NCI-H1930 (cell line): ENCODE measurements at places on chromosomes 4 and X.

GRCh38 chr4:139743027-139743426 lies 77.4 kb downstream of the MGST2 start:
- no peak for DNase-seq

DNA sequence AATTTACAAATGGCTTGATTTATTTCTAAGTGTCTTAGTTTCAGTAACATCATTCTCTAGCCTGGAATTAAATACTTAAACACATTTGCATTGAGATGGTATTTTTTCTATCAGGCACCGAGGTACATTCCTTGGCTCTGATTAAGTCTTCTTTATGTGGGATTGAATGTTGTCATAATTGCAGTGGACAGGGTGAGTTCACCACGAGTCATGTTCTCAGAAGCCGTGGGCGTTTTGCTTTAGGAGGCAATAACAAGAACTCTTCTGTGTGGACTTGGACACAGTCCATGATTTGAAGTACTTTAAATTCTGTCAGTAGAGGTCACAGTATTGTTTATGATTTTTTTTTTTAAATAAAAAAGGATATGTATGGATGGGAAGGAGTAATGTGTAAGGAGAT lies 57.1 kb upstream of the EFHC2 start:
- no peak for DNase-seq

DNA sequence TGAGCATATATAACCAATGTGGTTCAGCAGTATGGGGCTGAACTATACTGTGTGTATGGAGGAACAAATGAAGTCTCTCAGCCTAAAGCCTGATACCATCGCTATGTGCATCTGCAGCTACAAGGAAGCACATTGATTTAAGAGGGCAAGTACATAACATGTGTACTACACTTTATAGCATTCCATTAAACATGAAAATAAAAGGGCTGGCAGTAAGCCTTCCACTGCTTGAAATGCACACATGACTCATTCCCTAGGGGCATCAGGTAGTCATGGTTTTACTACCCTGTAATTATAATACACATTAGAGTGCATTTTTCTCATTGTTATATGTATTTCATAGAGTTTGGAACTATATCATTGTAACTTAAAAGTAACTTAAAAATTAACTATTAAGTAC lies 51.2 kb downstream of the SMARCA1 start:
- no peak for DNase-seq

- DNase-seq: no peak
Observed at GRCh38 chrX:19792412-19792811, 95.0 kb downstream of the SH3KBP1 start.

GRCh38 chr4:77163641-77164040 lies 6.6 kb downstream of the CCNG2 start:
- no peak for DNase-seq

- DNase-seq: no peak
Observed at GRCh38 chr4:37623125-37623524, 63.1 kb downstream of the RELL1 start.

DNA sequence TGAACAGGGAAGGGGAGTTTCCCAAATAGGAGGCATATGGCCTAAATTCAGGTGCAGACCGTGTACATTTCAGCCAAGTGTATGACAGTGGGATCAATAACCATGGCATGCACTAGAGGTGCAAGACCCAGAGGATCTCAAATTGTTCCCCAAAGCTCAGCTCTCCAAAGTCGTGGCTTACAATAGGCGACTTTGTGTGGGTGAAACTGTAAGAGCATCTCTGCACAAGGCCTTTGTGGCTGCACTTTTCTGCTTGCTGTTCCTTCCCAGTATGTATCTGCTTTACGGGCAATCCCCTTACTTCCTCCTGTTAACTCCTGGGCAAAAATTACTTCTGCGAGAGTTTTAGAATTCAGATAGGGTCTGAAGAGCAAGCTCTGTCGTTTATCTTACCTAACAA lies 518.3 kb upstream of the ZFP42 start:
- DNase-seq: no peak

DNA sequence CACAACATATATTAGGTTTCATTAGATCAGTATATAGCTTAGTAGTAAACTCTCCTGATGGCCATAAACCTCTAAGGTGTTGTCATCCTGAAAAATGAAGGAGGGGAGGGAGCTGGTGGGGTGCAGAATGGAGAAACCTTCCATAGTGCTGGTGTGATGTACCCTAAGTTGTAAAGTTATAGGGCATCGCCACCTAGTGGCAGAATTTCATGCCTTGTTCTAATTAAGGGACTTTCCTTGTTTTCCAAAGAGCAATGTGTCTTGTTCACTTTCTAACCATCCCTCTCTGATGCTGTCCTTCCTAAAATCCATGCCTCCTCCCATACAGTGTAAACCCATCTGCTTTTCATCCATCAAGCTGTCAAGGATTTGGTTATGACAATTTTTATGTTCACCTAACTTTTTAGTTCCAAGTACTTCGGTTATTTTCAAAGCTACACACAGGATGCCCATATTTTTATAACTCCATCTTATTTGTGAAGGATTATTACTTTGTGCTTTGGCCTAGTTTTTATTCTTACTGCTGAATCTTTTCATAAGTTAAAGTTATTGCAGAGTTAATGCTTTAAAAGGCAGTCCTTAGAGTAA lies 4.5 kb downstream of the NBDY start:
- no peak for DNase-seq

DNA sequence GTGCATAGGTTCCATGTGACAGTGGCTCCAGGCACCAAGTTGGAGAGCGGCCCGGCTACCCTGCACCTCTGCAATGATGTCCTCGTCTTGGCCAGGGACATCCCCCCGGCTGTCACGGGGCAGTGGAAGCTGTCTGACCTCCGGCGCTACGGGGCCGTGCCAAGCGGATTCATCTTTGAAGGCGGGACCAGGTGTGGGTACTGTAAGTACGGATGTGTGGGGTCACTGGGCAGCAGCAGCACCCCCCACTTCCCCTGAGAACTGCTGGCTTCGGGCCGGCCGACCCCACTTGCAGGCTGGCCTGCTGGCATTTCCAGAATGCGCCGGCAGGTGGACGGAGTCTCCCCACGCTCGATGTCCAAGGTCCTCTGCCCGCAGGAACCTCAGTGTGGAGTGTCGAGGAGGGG lies 13.2 kb downstream of the DOK7 start:
- no peak for DNase-seq

DNA sequence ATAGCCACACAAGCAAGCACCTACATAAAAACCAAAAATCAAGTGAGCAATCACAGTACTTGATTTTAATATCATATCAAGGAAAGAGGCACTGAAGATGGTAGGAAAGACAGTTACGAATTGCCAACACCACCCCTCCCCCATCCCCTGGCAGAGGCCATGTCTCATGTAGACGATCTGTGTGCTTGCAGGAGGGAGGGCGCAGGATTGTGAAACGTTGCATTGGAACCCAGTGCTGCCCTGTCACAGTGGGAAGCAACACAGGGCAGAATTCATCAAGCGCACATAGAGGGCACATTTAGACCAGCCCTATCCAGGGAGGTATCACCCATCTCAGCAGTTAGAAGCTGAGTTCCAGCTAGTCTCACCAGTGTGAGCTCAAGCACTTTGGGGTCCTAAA lies 359.8 kb downstream of the DMD start:
- DNase-seq: no peak

- DNase-seq: no peak
Observed at GRCh38 chrX:87063642-87064041, 454.0 kb upstream of the KLHL4 start.

DNA sequence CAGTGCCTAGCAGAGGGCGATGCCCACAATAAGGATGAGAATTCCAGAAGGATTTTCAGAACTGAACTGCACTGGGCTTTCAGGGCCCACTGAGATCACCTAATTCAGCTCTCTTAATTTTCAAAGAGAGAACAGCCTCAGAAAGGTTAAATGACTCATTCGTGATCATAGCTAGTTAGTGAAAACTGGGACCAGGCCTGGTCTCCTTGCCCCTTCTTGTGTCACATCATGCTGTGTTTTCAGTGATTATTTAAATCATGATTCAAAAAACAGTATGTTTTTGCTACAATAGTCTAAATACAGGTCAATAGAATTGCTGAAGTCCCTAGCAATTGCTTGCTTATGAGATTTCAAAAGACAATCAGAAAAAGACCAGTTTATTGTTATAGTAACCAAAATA lies 136.4 kb upstream of the PLAC1 start:
- no peak for DNase-seq

DNA sequence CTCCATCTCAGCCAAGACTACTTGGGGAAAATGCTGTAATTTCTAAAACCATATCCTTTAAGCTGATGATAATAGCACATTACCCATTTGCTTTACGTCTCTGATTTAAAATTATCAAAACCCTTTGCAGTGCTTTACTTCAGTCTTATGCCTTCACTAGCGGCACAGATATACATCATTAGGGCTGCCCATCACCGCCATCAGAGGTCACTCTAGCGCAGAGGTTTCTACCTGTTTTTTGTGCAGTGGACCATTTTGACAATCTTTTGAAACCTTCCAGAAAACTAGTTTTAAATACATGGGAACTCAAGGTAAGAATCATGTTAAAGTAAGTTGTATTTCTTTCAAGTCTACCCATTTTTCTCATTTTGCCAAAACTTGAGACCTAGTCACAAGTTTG lies 592.5 kb downstream of the PPARGC1A start:
- no peak for DNase-seq

GRCh38 chr4:158322109-158322508 lies 111.8 kb downstream of the TMEM144 start:
- DNase-seq: peak; percentile 54

DNA sequence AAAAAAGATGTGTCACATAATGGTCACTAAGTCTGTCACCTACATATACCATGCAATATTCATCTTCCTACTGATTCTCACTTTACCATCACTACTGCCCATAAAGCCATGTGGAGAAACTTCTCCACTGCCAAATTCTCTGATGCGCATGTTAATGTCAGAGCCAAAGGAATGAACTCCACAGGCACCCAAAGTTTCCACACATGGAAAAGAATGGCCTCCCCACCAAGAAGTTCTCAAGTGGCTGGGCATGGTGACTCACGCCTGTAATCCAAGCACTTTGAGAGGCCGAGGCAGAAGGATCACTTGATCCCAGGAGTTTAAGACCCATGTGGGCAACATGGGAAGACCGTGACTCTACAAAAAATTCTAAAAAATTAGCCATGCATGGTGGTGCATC lies 43.8 kb upstream of the UGDH start:
- DNase-seq: no peak

DNA sequence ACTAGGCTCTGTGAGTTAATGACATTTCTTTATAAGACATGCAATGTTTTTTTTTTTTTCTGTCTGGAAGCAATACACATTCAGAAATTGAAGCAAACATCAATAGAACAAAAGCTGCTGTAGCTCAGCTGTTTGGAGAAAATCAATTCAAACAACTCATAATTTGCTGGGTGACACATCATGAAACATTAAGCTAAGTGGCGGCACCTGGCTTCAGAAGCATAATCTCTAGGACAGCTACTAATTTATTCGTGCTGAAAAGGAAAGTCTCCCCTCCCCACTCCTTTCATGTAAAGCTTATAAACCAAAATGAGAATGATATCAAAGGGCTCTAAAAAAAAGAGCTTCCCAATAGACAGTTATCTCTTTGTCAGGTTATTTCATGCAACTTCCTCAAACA lies 73.9 kb downstream of the LUZP4 start:
- DNase-seq: peak; percentile 49

GRCh38 chr4:128512161-128512560 lies 224.5 kb upstream of the PGRMC2 start:
- no peak for DNase-seq

GRCh38 chr4:67883458-67883857 lies 344 bp downstream of the TMPRSS11D start:
- DNase-seq: no peak

GRCh38 chrX:9902656-9903055 lies 64.5 kb upstream of the CLDN34 start:
- no peak for DNase-seq

DNA sequence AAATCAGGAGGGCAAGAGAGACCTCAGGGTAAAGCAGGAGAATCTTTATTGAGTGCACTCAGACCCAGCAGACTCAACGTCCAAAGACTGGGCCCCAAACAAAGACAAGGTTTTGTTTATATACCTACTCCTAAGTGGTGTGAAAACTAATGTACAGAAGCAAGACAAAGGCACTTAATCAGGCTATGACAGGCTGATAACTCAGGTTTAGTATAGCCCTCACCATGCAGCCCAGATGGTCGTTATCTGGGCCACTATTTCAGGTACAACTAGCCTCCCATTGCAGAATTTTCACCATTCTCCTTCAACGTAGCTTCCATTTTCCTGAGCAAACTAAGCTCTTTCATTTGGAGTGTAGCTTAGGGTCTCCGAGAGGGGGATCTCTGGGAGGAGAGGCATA lies 36.9 kb downstream of the SULT1E1 start:
- no peak for DNase-seq
